ENCODE measurements at places on chromosomes 4 and X.

DNA sequence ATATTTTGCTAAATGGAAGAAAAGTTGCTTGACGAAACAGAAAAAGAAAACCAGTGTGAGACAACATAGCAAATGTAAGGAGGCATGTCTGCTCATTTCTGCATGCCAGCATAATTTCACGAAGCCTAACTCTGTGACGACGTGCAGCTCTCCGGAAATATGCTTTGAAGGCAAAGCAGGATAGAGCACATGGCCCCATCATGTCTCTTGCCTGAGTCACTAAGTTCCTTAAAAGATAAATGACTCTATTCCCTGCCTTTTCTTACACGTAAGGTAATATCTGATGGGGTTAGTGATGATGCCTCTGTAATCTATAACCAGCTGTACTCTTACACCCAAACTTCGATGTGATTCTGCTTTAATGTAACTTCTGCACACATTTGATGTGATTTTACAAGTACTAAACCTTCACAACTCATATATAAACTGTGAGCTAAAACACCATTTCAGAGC is 64.5 kb downstream of the ANXA3 start:
- no peak for DNase-seq

DNA sequence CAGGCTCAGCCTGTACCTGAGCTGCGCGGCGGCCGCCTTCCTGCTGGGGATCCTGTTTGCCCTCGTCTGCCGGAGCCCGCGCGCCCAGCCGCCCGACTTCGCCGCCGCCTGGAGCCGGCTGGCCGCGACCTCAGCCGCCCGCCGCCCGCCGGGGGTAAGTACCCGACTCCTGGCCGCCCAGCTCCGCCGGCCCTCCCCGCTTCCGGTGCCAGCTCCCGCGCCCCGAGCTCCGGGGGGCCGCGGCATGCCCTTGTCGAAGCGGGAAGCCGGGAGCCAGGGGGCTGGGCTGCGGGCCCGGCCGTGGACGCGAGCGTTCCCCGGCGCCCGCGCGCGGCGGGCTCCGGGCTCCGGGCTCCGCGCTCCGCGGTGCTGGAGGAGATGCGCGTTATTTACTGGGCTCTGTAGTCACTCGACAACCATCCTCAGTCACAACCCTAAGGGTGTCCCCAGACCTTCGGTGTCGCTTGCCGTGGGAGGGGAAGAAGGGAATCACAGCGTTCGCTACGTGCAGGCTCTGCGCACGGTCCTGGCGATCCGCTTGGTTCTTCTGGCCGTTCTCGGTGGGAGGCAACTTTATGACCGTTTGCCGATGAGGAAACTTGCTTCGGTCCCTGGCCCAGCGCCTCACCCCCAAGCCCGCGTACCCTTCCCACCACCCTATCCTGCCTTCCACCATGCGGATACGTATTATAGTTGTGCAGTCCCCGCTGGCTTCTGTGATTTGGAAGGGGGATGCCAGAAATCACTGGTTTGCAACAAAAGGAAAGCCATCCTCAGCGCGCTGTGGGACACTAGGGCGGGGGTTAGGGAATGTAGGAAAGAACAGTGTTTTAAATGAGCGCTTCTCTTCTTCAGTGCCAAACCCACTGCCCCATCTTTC is 944 bp downstream of the SNX25 start:
- peak; percentile 38 for DNase-seq

DNA sequence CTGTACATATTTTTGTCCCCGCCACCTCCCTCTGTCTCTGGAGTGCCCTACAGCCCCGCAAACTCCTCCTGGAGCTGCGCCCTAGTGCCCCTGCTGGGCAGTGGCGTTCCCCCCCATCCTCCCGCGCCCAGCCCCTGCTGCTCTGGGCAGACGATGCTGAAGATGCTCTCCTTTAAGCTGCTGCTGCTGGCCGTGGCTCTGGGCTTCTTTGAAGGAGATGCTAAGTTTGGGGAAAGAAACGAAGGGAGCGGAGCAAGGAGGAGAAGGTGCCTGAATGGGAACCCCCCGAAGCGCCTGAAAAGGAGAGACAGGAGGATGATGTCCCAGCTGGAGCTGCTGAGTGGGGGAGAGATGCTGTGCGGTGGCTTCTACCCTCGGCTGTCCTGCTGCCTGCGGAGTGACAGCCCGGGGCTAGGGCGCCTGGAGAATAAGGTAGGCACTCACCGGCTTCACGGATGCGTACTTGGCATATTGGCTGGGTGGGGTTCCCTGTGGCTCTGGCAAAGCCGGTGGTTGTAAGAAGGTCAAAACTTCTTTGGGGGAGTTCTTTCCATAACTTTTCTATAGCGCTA is 653 bp downstream of the HHIP start:
- DNase-seq: no peak

DNA sequence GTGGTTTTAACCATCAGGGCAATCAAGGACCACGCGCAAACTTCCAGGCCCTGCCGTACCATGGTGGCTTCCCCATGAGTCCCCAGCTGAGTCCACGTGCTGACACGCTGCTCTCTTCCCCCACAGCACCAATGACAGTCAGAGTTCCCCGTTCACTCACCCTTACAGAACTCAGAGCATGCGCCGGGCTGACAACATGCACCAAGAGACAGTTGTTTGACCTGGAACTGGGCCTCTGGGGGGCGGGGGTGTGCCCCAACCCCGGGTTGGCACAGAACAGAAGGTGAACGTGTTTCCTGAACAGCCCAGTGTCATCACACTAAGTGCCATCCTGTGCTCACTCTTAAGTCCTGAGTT is 29.4 kb downstream of the IRF2 start:
- peak; percentile 27 for DNase-seq
